ENCODE measurements at places on chromosomes 2 and 18.

DNA sequence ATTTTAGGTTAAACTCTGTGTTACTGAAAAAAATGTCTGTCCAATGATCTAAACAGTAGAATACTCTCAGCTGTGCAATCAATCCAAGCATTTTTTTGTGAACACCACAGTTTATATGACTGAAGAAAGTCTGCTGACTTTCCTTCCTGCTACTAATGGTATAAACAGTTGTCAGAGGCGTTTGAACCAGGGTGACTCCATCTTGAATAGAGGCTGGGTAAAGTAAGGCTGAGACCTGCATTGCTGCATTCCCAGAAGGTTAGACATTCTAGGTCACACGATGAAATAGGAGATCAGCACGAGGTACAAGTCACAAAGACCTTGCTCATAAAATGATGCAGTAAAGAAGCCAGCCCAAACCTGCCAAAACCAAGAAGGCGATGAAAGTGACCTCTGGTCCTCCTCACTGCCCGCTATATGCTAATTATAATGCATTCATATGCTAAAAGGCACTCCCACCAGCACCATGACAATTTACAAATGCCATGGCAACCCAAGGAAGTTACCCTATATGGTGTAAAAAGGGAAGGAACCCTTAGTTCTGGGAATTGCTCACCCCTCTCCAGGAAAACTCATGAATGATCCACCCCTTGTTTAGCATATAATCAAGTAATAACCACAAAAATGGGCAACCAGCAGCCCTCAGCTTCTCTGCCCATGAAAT, 31.3 kb downstream of the POU3F3 start:
- no peak for DNase-seq

DNA sequence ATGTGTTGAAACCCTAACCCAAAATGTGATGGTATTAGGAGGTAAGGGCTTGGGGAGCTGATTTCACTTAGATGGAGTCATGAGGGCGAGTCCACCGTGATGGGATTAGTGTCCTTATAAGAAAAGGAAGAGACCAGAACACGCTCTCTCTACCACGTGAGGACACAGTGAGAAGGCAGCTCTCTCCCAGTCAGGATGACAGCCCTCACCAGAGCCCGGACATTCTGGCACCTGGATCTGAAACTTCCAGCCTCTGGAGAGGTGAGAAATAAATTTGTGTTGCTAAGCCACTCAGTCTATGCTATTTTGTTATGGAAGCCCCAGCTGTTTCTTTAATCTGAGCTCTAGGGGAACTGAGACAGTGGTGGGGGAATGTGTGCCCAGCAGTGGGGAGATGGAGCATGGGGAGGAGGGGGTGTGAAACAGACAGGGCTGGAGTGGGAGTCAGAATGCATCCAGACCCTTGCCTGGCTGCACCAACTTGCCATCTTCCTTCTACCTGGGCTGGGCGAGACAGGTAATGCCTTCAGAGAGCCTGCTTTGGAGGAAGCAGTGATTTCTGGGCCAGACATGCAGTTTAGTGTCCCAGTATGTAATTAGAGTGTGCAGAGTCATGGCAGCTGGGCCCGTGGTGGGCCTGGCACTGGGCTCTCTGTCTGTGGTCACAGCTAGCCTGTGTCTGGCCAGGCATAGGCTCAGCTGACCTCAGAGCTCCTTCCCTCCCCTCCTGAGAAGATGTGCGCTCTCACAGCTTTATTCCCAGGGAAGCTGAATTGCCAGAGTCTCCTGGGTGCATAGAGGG, 38.1 kb downstream of the RHOB start:
- no peak for DNase-seq

DNA sequence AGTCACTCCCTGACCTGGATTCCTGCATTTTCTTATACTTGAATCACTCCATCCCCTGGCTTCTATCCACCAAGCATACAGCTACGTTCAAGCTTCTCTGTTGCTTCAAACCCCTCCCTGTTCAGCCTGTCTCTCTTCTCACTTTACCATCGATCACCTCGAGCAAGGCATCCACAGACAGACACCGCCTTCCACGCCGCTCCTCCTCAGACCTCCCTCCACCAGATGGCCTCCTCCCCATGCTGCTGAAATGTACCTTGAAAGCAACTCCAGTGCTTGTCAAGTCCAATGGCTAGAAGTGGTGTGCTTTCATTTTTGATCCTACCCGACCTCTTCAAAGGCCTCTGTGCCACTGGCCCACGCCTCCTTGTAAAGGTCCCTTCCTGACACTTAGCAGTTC, 131.3 kb upstream of the ACAA2 start:
- DNase-seq: no peak

GRCh38 chr2:223969856-223970255, 12.6 kb downstream of the MRPL44 start:
- no peak for DNase-seq

- DNase-seq: no peak
These were observed 11.1 kb downstream of the ACVR2A start for GRCh38 chr2:147855977-147856376.
